ENCODE measurements at places on chromosomes 1 and 21.
A peak's percentile ranks its signal among the peaks of the same experiment; 100 is the strongest.

- DNase-seq = peak; percentile 51
Measured at GRCh38 chr1:182259229-182259872, 132.2 kb downstream of the GLUL start.

DNA sequence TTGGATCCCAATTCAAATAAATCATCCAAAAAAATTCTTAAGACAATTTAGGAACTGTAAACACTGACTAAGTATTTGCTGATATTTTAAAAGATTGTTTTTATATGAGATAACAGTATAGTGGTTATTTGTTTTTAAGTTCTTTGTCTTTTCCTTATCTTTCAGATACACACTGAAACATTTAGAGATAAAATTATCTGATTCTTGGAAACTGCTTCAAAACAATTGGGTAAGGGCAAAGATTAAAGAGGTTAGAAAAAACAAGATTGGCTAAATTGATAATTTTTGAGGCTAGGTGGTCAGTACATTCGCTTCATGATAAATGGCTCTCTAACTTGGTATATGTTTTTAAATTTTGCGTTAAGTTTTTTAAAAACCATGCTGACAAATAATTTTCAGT is 117.3 kb downstream of the PSMG1 start:
- DNase-seq = no peak

- DNase-seq = peak; percentile 80
Measured at GRCh38 chr1:41404308-41404761, 43.1 kb downstream of the FOXO6 start.

DNA sequence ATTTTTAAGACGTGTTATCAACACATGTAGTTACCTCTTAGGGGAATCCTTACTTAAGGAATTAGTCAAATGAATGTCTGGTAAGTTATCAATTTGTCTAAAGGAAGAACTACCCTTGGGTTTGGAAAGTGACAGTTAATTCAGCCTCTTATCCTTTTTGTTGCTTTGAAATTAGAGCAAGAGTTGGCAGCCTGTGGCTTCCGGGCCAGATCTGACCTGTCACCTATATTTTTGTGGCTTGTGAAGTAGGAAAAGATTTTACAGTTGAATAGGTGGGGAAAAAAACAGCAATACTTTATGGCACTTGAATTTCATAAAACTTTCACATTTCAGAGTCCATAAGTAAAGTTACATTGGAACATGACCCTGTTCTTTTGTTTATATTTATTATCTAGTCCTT is 5.5 kb downstream of the MRPS6 start:
- no peak for DNase-seq

DNA sequence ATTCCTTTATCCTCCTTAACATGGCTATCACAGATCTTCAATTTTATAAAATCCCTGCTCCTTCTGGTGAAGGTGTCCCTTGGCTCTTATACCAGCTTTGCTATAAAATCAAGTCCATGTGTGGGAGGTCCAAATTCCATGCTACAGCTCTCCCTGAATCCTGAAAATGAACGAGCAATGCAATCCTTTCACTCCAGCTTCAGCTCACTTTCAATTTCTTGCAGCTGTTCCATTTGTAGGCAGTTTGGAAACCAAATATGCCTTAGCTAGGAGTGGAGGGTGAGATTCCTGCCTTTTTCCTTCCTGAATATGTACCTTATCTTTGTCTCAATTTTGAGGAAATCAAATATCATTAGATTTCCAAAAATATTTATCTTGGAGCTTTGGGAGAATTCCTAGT is 402.6 kb downstream of the TTLL7 start:
- DNase-seq = no peak

DNA sequence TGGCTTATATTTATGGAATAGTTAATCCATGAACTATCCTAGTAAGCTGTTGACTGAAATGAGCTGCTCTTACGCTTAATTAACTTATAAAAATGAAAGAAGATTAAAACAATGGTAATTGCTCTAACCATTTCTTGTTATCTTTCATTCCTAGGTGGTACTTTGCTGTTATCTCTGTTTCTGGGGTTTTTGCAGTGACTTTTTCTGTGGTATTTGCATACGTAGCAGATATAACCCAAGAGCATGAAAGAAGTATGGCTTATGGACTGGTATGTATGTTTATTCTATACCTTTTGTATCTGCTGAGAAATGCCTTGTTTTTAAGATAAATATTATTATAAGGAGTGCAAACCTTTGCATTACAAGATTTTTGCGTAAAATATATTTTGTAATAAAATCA is 71.0 kb downstream of the SASS6 start:
- DNase-seq = no peak

DNA sequence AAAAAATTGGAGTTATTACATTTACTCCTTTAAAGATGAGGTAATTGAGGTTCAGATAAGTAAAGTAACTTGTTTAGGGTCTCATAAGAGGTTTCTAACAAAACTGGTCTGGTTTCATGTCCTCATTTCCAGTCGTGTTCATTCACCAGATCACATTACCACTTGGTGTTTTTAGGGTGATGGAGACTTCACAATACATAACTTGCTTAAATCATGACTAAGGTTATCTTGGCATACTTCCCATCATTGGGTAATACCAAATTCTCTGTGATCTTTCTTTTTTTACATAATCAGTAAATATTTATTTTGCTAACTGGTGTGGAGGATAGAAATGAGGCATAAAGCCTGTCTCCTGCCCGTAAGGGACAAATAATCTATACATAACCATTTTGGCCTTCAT is 31.6 kb upstream of the RPTN start:
- DNase-seq = no peak

DNA sequence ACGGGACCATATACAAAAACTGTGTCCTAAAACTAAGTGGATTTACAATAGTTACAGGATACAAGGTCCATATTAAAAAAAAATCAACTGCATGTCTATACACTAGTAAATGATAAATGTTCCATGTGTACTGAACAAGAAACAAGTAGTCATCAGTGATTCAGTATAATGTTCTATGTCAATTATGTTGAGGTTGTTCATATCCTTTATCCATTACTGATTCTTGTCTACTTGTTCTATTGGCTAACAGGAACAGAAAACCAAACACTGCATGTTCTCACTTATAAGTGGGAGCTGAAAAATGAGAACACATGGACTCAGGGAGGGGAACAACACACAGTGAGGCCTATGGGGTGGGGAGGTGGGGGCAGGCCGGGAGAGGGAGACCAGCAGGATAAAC is 90.5 kb downstream of the CDC42BPA start:
- no peak for DNase-seq

GRCh38 chr1:93770640-93771039 is 89.0 kb upstream of the BCAR3 start:
- DNase-seq = no peak

GRCh38 chr1:101408212-101409042 is 171.6 kb downstream of the S1PR1 start:
- no peak for DNase-seq

DNA sequence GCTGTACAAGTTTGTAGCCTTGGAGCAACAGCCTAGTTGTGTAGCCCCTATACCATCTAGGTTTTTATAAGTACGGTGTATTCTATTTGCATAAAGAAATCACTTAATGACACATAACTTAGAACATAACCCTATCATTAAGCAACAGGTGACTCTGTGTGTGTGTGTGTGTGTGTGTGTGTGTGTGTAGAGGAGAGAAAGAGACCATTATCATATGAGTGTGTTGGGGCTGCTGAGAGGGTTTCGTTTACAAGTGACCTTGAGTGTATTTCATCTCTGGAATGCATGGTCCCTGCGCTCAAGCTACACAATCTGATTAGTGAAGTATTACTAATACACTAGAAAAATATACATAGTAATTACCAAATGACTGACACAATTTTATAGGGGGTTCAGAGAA is 115.1 kb downstream of the RABGAP1L start:
- no peak for DNase-seq

GRCh38 chr1:110663241-110663640 is 11.5 kb downstream of the KCNA3 start:
- DNase-seq = no peak

DNA sequence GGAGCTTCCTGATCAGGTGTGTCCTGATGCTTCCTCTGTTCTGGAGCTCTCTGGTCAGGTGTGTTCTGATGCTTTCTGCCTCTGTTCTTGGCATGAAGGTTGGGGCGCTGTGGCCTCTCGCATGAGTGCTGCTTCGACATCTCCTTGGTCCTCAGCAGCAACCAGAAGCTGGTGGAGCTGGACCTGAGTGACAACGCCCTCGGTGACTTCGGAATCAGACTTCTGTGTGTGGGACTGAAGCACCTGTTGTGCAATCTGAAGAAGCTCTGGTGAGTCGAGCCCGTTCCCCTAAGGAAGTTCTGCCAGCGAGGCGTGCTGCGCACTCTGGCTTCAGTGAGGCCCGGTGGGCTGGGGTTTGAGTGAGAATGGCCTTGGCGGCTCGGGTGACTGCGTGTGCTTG is 18.0 kb downstream of the NLRP3 start:
- no peak for DNase-seq

DNA sequence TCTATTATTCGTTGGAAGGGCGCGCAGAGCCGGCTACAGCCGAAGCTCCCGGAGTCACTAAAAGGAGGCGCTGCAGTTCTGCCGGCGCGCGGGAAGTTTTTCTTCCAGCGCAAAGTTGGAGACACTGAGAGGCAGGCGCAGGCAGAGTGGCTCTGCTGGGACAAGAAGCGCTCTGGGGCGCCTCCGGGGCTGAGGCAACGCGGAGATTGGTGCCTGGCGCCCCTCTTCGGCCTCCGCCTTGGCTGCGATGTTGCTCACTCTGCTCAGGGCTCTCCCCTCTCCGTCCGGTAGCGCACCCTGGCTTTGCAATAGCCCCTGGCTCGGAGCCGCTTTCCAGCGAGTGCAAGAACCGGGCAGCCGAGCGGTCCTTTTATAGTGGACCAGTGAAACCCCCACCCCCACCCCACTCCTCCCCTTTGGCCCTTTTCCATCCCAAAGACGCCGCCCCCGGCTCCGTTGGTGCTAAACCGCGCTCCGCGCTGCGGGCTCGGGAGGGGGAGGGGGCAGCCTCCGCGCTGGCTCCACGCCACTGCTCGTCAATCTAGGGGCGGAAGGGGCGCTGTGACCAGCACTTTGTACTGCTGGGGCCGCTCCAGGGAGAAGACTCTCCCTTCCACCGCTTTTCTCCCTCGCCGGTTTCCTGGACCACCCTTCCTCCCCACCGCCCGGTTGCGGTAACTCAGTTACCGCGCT is at the start of gene ADAMTS1:
Gene ADAMTS1 (minus strand): TSS at position 344 of the 693 bp plus-strand sequence. CDS start 455 bp downstream, outside the sequence.
- peak; percentile 96 for DNase-seq

- no peak for DNase-seq
Measured at GRCh38 chr1:153649137-153649862, 9.2 kb upstream of the SNAPIN start.

DNA sequence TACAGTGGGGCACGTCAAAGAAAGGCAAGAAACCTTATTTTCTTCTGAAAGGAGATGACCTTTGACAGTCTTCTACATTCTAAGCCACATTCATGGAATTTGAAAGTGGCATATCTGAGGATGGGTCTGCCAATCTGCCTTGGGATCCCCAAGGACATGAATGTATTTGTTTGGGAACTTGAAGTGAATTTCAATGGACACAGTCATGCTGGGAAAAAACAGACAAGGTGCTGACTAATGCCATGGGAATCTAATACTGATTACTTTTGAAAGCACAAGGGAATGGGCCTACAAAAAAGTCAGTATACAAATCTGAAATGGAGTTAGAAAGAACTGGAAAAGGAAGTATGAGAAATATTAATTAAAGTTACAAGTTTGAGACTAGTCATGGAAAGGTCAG is 128.8 kb downstream of the KCNJ6 start:
- no peak for DNase-seq

- DNase-seq = no peak
Measured at GRCh38 chr1:173113015-173113741, 62.4 kb upstream of the TNFSF18 start.

- DNase-seq = no peak
Measured at GRCh38 chr21:14870853-14871149, 194.0 kb downstream of the NRIP1 start.

DNA sequence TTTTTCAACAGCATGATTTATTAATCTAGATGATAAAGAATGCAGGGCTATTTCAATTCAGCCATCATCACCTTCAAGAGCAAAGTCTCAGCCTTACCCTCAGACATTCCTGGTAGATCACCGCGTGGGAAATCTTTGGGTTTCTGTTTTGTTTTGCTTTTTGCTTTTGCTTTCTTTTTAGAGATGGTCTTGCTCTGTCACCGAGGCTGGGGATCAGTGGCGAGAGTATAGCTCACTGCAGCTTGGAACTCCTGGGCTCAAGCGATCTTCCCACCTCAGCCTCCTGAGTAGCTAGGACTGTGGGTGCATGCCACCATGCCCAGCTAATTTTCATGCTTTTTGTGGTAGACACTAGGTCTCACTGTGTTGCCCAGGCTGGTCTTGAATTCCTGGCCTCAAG is 289.7 kb downstream of the AJAP1 start:
- no peak for DNase-seq

- DNase-seq = no peak
Measured at GRCh38 chr21:33302055-33302454, 22.7 kb upstream of the IFNAR1 start.

DNA sequence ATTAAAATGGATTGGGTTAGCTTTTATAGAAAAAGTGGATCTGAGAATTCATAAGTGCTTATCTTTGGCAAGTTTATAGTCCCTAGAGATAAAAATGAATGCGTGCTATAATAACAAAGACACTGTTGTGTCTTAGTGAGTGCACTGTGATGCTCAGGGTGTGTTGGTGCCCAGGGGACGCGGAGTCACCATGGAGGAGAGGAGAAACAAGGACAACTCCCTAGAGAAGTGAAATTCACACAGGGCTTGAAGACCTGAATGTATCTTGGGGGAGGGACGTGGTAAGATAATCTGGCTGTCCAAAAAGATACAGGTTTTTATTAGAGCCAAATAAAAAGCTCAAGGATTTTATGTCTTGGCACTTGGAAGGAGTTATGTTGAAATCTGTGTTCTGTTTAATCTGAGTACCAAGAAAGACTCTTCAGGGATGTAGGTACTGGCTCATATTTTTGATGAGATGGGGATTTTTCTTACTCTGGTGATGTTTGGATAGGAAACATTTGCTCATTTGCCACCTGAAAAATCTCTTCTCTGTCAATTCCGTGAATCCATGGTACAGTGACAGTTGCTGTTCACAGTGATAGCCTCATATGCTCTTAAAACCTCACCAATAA is 9.6 kb downstream of the SMYD2 start:
- no peak for DNase-seq

Measured in femur (tissue), 1 donor.